ENCODE measurements at places on chromosomes 11 and 22.

- DNase-seq: no peak
Measured at GRCh38 chr11:110097459-110098012, 4.3 kb downstream of the ZC3H12C start.

DNA sequence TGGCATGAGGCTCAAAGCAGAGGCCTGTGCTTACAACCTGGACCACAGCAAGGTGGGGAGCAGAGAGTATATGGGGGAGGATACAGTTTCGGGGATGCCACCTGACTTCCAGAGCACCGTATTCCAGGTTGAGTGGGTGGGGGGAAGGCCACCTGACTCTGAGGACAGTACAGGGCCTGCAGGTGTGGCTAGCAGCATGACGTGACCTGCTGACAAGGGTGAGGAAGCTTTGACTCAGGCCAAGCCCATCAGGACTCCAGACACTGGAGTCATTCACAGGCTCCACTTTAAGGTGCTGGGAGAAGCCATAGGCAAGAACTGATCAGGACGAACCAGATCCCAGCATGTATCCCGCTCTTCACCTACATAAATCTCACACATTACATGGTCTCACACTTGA, 34.6 kb upstream of the CRTAM start:
- DNase-seq: no peak

GRCh38 chr11:34416766-34417165, 22.0 kb upstream of the CAT start:
- DNase-seq: no peak

DNA sequence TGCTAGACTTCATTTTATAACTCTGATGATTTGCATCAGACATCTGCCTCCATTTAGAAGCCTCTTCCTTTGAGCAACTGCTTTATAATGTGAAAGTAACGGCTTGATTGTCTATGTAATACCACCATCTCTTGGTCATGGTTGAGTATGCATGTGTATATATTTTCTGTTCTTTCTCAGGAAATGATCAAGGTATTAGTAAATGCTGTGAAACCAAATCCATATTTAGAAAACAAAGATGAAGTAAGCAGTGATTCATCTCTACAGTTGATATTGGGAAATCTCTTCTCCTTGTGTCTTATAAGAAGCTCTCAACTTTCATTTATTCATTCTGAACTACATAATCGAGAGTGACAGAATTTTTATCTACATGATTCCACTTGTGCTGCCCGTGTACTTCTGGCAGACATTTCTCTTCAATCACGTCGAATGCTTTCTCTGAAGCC, 104.6 kb upstream of the ANO3 start:
- no peak for DNase-seq

GRCh38 chr11:75597636-75598035, 35.6 kb downstream of the SERPINH1 start:
- no peak for DNase-seq

- no peak for DNase-seq
Measured at GRCh38 chr11:19242179-19242932, 1.6 kb upstream of the E2F8 start.

DNA sequence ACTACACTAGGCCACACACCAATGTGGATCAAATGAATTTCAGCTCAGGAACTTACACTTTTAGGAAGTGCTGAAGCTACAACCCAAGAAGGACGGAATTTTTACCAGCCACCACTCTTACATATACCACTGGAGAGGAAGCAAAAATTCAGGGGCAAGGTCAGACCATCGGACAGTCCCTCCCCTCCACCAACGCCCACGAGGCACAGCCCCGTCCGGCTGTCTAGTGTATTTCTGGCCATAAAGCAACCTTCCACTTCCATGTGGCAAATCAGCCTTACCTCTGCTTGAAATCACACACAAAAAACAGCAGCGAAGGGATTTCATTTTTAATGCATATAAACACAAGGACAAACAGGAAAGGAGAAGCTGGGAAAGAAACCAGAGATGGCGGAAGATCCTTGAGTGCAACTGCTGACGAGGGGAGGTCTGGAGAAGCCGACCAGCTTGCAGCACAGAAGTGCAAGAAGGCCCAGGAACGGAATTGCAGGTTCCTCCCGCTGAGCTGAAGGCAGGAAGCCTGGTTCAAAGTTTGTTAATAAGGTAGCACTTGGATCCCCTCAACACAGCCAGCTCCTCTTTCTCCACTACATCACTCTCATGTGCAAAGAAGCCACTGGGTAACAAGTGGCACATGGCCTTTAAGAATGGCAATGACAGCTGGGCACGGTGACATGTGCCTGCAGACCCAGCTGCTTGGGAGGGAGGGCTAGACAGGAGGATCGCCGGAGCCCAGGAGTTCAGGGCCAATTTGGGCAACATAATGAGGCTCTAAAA, 71.5 kb downstream of the SHANK2 start:
- no peak for DNase-seq

GRCh38 chr22:45532235-45532631, 29.6 kb downstream of the FBLN1 start:
- DNase-seq: no peak

DNA sequence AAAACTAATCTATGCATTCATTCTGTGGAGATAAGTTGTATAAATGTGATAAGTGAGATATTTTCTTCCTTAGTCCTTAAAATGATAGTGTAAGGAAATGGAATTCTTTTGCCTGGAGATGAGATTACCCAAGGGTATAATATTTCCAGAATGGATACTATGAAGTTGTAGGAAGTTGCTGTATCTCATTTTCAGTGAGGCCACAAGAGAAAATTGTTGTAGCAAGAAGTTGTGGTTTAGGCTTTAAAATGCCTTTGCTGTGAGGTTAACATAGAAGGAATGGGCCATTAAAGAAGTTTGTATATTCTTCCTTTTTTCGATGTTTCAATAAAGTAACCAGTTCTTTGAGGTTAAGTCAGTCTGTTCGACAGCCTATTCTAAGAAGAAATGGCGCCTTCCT, 50.7 kb upstream of the LIN7C start:
- no peak for DNase-seq

DNA sequence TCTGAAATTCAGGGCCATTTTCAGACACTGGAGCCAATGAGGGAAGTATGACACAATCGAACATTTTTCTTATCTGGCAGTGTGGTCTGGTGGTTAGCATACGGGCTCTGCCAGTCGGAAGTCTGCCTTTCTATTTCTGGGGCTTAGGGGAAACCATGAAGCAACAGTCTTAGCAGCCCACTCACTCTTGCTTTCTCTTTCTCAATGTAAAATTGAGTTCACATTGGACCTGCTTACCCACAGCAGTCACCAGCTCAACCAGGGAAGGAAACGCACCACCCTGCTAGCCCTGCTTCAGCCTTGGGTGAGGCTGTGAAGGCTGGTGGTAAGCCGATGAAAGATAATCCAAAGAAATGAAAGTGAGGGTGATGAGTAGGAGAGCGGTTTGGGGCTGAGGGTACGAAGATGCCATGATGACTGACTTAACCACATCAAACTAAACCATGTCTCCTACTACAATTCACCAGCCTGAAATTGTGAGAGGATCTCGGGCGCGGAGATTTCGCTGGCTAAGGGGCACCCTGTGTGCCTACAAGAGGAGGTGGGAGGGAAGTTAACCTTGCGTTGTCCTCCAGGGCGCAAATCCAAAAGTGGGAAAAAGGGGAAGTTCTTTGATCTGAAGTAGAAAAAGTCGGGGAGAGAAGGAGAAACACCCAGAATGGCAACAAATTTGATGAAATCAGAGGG, 2.0 kb upstream of the LMO2 start:
- no peak for DNase-seq

GRCh38 chr11:75565221-75565814, 3.3 kb downstream of the SERPINH1 start:
- DNase-seq: no peak

GRCh38 chr11:20854215-20854955, 185.0 kb downstream of the NELL1 start:
- no peak for DNase-seq

- no peak for DNase-seq
Measured at GRCh38 chr11:118714816-118715215, 35.4 kb upstream of the TREH start.

DNA sequence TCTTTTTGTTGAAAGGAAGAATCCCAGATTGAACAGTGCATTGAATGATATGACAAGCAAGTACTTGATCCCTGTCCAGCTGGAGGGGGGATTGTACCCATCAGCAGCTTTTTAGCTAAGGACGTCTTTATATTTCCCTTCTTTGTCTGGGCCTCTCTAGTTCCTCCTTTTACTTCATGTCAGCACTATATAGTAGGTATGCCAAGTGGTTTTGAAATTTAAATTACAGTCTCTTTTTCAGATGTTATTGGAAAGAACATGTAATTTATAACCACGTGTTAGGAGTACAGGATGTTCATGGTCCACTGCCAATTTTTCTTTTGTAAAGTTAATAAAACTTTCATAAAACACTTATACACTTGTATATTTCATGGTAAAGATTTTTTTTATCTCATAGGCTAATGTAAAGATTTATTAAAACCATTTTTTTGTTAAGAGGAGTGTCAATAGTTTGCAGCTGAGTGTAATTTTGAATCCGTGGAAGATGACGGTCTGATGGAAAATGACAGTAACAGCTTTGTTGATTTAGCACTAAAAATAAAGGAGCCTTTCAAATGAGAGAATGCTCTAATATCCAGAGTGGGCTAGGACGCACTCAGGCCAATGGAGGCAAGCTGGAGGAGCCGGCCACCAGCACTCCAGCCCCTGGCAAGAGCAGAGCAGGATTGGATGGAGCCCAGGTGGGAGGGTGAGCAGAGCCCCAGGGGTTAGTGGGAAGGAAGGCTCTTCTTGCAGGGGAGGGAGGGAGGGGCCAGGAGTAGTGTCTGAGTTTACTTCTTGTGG, 488.3 kb downstream of the INSC start:
- DNase-seq: no peak

DNA sequence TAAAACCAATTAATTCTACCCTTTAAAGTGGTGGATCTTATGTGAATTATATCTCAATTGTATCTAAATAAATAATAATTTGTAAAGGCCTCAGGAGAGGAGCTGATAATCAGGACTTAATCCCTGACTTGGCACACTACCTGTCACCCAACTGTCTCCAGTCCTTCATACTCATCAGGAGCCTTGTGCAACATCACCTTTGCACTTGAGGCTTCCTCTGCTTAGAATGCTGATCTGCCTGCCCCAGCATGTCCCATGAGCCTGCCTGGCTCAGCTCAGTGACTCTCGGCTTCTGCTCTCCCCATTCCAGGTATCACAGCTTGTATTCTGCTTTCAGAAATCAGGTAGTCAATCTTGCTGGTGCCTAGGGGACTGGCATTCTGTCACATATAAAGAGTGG, 43.9 kb upstream of the PRODH start:
- no peak for DNase-seq

- DNase-seq: no peak
Measured at GRCh38 chr22:24376586-24376985, 50.8 kb upstream of the ADORA2A start.

GRCh38 chr22:37249986-37250385, 5.9 kb upstream of the RAC2 start:
- DNase-seq: no peak

- no peak for DNase-seq
Measured at GRCh38 chr22:20221421-20222340, 46.4 kb downstream of the RTN4R start.

DNA sequence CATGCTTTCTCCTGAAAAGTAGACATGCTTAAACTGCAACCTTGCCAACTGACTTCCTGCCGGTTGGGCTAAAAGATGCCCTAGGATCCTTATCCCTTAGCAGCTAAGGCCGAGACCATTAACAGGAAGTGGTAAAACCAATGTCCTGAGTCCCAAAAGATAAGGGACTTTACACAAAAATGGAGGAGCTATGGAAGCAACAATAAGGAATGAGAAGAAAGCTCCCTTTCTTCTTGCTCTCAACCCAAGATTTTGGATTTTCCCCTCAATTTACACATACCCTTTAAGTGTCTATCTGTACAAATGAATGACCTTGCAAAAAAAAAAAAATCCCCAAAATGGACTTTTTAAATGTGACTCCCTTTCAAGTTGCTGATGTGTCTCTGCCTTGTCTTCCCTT, 11.1 kb downstream of the MRPL17 start:
- no peak for DNase-seq

DNA sequence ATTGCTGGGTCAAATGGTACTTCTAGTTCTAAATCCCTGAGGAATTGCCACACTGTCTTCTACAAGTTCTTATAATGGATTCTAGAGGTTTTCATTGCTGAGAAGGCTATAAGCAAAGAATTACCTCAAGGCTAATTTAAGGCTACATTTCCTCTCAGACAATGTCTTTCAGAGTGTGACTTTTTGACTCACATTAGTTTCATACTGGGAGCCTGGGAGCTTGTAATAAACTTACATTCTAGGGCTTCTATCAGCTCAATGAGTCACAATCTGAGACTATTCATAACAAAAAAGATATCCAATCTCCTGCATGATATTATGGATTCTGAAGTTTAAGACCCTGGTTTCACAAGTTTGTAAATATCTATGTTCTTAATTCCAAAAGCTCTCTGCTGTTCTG, 408.7 kb downstream of the LRRC4C start:
- DNase-seq: no peak

DNA sequence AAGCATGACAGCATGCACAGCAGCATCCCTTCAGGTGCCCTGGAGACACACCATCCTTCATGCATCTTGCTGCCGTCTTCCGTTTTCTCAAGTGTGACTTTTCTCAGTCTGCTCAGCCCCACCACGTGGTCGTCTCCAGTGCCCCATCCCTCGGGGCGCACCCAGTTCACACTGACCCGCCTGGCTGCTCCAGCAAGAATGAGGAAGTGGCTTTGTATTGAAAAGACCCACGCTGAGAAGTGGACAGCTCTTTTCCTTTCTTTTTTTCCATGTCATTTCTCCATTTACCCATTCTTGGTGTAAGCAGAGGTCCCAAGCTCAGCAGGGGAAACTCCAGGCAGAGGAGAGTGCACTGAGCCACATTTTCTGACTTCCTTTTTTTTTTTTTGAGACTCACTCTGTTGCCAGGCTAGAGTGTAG, 14.5 kb downstream of the SERPINH1 start:
- DNase-seq: no peak

DNA sequence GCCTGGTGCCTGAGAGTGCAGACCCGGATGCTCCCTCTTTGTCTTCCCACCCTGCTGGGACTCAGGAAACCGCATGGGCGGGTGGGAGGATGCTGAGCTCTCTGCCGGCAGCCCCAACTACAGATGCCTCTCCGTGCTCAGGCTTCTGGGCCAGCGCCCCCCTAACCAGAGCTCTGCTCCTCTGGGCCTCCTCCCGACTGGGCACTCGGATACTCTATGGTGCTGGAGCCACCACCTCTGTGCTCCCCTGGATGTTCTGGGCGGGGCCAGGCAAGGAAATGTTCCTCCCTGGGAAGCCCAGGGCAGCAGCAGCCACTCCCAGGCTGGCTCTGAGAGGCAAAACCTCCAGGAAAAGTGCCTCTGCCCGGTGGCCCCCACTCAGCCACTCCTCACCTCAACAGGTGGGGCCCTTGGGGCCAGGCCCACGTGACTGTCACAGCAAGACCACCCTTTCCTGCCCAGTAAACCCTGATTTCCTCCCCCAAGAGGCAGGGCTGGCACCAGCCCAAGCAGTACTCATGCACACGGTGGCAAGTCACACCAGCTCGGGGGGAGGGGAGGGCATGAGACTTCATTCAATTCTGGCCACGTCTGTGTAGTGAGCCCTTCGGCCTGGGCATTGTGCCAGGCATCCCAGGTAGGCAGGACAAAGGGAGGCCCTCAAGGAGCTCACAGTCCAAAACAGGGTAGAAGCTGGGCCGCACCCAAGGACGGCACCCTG, 54.7 kb upstream of the TCF20 start:
- no peak for DNase-seq

Data from frontal cortex (tissue), 4 donors.